ENCODE measurements at places on chromosomes 3 and 15. TPM values are rescaled to one million over a fixed set of nuclear protein-coding genes. Genes with fewer than 3 reads are reported as not detected.

P2RY1 gene
- total RNA-seq, result 4.1 TPM

GRCh38 chr15:40988156-40988555 lies 34.9 kb downstream of the CHAC1 start:
- DNase-seq, result no peak

- DNase-seq, result no peak
These were observed 497.0 kb upstream of the CCDC54 start for GRCh38 chr3:106880206-106880605.

DNA sequence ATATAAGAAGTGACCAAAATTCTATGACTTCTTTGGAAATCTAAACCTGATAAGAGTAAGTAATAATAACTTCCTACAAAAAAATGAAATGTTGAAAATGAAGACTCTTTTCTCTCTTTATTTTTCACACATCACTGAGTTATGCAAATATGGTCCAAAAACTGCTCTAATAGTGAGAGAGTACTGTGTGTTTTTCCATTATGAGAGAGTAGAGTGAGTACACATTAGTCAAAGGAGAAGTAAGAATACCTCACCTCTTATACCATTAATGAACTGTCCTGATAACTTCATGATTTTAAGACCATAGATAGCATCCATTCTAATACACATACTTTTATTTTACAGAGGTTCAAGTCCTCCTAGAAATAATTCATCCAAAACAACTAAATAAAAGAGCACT lies 1310.2 kb downstream of the SI start:
- no peak for DNase-seq

- no peak for DNase-seq
These were observed 6.0 kb downstream of the APOD start for GRCh38 chr3:195577645-195578177.

COX17 gene
- 132 TPM for total RNA-seq
